H9 (cell line): ENCODE measurements at places on chromosomes 5 and 9.

- H3K27me3 ChIP-seq: no peaks in the 10 kb centered on the region
- no peak overlapping the region for H3K4me3 ChIP-seq
- no peak overlapping the region for H3K27ac ChIP-seq
- no peaks in the 10 kb centered on the region; the same call in 1 of the 2 replicates for H3K36me3 ChIP-seq
- no peak for DNase-seq
Measured at GRCh38 chr9:33110686-33111085, 34.2 kb upstream of the SMU1 start.

DNA sequence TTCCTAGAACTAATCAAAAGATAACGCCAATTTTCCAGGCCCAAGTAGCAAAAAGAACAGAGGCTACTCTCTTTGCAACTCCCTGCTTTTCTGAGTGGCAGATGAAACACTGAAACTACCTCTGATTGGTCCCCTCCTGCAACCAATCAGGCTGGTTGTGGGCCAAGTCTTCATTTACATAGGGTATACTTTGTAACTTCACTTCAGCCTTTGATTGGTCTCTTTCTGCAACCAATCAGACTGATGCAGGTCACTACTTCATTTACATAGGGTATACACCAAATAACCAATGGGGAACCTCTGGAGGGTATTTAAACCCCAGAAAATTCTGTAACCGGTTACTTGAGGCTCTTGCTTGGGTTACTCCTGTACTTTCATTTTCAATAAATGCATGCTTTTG is 289.6 kb downstream of the MED10 start:
- DNase-seq: no peak
- no peak overlapping the region for H3K27ac ChIP-seq
- H3K4me3 ChIP-seq: no peak overlapping the region
- peaks cover 1% of the 10 kb centered on the region; the same call in 1 of the 3 replicates for H3K36me3 ChIP-seq
- H3K27me3 ChIP-seq: no peaks in the 10 kb centered on the region

DNA sequence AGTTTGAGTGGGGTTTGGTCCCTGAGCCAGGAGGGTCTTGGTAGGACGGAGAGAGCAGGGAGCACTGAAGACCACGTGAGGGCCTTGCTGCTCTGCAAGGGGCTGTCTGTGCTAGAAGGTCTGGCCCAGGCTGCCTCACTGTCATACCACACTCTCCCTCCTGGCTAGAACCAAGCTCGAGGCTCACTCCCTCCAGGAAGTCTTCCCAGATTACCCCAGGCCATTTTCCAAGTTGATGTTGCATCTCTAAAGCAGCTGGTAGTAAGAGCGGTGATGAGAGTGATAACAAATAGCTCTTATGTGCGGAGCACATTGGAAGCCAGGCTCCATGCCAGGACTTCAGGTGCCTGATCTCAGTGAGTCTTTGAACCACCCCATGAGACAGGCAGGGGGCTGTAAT is 6.6 kb downstream of the MYMK start:
- no peaks in the 10 kb centered on the region for H3K4me1 ChIP-seq
- H3K27me3 ChIP-seq: no peaks in the 10 kb centered on the region
- no peak overlapping the region for H3K27ac ChIP-seq
- no peak for DNase-seq
- no peaks in the 10 kb centered on the region for H3K36me3 ChIP-seq

DNA sequence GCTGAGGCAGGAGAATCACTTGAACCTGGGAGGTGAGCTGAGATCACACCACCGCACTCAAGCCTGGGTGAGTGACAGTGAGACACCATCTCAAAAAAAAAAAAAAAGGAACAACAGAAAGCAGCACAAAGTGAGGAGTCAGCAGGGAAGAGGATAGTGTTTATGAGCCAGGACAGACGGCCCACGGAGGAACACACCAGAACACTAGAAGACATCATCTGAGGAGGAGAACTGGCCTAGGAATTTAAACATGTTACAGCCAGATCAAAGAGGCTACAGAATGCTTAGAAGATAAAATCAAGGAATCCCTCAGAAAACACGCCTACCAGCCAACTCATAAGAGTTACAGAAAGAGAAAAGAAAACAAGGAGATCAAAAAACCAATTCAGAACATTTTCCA is 12.2 kb downstream of the UBAC1 start:
- no peak for DNase-seq
- no peak overlapping the region for H3K4me3 ChIP-seq
- peaks cover 76% of the 10 kb centered on the region for H3K36me3 ChIP-seq
- H3K27me3 ChIP-seq: no peaks in the 10 kb centered on the region

DNA sequence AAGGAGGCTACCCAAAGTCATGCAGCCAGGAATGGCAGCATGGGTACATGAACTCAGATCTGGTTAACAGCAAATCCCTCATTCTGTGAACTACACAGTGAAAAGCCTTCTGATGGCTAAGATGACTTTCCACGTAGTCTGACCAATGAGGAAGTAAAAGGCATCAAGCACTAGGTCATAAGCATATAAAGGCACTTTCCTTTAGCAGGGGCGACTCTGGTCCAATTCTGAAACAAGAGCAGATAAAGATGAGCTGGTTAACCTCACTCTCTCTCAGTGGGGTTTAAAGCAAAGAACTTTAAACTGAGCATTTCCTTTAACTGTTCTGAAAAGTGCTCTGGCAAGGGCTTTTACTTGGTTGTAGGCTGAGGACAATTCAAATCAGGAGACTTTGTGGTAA is 21.1 kb downstream of the PSMB7 start:
- H3K27me3 ChIP-seq: no peaks in the 10 kb centered on the region
- no peak for DNase-seq
- no peak overlapping the region for H3K4me3 ChIP-seq
- 0 out of 2 replicates have a peak, but pooled peaks cover 5% of the 10 kb centered on the region for H3K36me3 ChIP-seq
- H3K27ac ChIP-seq: no peak overlapping the region

- no peak overlapping the region for H3K4me3 ChIP-seq
- DNase-seq: no peak
- H3K27me3 ChIP-seq: no peaks in the 10 kb centered on the region
- no peak overlapping the region for H3K27ac ChIP-seq
- no peaks in the 10 kb centered on the region for H3K4me1 ChIP-seq
- no peaks in the 10 kb centered on the region for H3K36me3 ChIP-seq
Measured at GRCh38 chr5:40490464-40491111, 189.1 kb upstream of the PTGER4 start.

DNA sequence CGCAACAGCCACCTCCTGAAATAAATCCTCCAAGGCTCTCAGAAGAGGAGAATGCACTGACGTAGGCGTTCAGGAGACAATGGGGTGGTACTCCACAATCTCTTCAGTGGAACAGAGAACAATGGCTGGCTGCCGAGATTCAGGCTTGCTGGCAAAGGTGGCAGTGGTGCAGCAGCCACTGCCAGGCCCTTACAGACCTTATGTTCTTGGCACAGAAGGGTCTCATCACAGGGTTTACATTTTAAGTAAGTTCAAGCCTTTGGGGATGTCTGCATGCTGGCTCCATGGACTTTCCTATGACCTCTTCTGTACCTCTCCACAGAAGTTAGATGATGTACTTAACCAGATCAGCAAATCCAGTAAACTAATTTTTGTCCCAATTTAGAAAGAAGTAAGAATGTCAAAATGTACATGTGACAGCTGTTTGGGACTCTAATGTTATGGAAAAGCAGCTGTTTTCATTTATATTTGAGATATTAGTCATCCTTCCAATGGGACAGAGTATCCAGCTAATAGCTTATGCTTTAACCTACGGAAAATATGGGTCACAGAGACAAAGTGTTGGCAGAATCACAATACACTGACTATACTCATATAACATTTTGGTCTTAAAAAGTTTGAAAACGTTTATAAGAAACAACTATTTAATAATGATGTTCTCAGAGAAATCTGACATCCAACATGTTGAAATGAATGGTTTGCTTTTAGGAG is 180.9 kb downstream of the MAPKAP1 start:
- H3K4me1 ChIP-seq: peaks cover 5% of the 10 kb centered on the region
- no peaks in the 10 kb centered on the region for H3K36me3 ChIP-seq
- H3K27ac ChIP-seq: no peak overlapping the region
- no peak overlapping the region for H3K4me3 ChIP-seq
- DNase-seq: no peak

DNA sequence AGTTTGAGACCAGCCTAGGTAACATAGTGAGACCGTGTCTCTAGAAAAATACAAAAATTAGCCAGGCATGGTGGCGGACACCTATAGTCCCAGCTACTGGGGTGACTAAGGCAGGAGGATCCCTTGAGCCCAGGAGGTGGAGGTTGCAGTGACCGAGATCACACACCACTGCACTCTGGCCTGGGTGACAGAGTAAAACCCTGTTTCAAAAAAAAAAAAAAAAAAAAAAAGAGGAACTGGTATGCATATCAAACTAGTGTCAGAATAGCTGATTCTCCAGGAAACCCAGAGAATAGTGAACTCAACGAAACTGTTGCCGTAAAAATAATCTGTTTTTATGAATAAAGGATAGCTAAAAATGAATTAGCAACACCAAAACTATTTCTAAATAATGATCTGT is 126.6 kb upstream of the BASP1 start:
- H3K4me3 ChIP-seq: no peak overlapping the region
- no peaks in the 10 kb centered on the region for H3K36me3 ChIP-seq
- no peak for DNase-seq

DNA sequence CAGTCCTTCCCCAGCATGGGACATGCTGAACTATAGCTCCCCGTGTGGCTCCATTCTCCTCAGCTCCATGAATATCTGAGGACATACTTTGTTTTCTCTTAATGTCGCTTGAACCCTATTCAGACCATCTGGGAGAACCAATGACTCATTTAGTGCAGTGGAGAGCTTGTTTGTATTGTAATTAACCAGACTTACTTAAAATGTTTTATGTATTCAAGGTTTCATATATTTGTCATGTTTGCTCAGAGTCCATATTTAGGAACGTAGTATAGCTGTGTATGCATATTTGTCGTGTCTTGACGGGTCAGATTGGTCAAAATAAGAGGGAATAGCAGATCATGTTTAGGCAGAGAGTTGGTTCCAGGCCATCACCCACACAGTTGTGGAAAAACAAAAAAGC is 150.1 kb upstream of the NTRK2 start:
- H3K36me3 ChIP-seq: peaks cover 25% of the 10 kb centered on the region
- H3K27me3 ChIP-seq: no peaks in the 10 kb centered on the region
- H3K4me3 ChIP-seq: no peak overlapping the region
- H3K27ac ChIP-seq: no peak overlapping the region
- no peaks in the 10 kb centered on the region for H3K4me1 ChIP-seq

- no peaks in the 10 kb centered on the region for H3K36me3 ChIP-seq
- H3K4me3 ChIP-seq: no peak overlapping the region
- H3K27me3 ChIP-seq: no peaks in the 10 kb centered on the region
- no peaks in the 10 kb centered on the region for H3K4me1 ChIP-seq
- DNase-seq: no peak
- H3K27ac ChIP-seq: no peak overlapping the region
Measured at GRCh38 chr5:103066326-103066725, 53.6 kb downstream of the GIN1 start.

DNA sequence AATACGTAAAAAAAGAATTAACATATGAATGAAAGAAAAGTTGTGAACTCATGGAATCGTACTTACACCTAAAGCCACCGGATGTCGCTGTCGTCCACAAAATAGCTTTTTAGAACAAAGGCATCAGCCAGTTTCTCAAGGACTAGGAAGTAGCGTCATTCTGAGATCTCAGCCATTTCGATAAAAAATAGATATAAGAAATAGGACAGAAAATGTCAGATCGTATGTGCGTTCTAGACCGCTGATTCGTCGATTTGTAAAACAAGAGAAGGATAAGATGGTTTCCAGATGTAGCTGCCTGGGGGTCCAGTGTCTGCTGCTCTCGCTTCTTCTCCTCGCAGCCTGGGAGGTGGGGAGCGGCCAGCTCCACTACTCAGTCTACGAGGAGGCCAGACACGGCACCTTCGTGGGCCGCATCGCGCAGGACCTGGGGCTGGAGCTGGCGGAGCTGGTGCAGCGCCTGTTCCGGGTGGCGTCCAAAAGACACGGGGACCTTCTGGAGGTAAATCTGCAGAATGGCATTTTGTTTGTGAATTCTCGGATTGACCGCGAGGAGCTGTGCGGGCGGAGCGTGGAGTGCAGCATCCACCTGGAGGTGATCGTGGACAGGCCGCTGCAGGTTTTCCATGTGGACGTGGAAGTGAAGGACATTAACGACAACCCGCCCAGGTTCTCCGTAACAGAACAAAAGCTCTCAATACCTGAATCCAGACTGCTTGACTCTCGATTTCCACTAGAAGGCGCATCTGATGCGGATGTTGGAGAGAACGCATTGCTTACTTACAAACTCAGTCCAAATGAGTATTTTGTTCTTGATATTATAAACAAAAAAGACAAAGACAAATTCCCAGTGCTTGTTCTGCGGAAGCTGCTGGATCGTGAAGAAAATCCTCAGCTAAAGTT is at the start of gene PCDHA10:
PCDHA10 (plus strand) TSS at position 126 of the 903 bp plus-strand sequence; CDS start at position 278, 152 bp downstream.
- H3K27ac ChIP-seq: no peak within 1 kb of the TSS
- DNase-seq: peak; percentile 60
- H3K36me3 ChIP-seq: peaks cover 37% of the 10 kb centered on the region
- no peaks in the 10 kb centered on the region for H3K27me3 ChIP-seq

- no peaks in the 10 kb centered on the region; the same call in 1 of the 2 replicates for H3K4me1 ChIP-seq
- no peaks in the 10 kb centered on the region; the same call in 1 of the 2 replicates for H3K36me3 ChIP-seq
- H3K27me3 ChIP-seq: no peaks in the 10 kb centered on the region
- no peak for DNase-seq
- H3K27ac ChIP-seq: no peak overlapping the region
- no peak overlapping the region for H3K4me3 ChIP-seq
Measured at GRCh38 chr9:129104051-129104450, 6.5 kb downstream of the CRAT start.

- no peak overlapping the region for H3K4me3 ChIP-seq
- H3K36me3 ChIP-seq: no peaks in the 10 kb centered on the region; the same call in 2 of the 3 replicates
- DNase-seq: no peak
- H3K27me3 ChIP-seq: no peaks in the 10 kb centered on the region
- no peak overlapping the region for H3K27ac ChIP-seq
Measured at GRCh38 chr9:20511686-20512085, 110.6 kb downstream of the MLLT3 start.

- H3K27ac ChIP-seq: no peak overlapping the region
- H3K4me1 ChIP-seq: no peaks in the 10 kb centered on the region
Measured at GRCh38 chr5:28945859-28946258, 1907.5 kb upstream of the CDH9 start.

- H3K4me1 ChIP-seq: peaks cover 3% of the 10 kb centered on the region
- H3K27ac ChIP-seq: no peak overlapping the region
- no peak overlapping the region for H3K4me3 ChIP-seq
Measured at GRCh38 chr9:125587819-125588460, 119.1 kb downstream of the MAPKAP1 start.

DNA sequence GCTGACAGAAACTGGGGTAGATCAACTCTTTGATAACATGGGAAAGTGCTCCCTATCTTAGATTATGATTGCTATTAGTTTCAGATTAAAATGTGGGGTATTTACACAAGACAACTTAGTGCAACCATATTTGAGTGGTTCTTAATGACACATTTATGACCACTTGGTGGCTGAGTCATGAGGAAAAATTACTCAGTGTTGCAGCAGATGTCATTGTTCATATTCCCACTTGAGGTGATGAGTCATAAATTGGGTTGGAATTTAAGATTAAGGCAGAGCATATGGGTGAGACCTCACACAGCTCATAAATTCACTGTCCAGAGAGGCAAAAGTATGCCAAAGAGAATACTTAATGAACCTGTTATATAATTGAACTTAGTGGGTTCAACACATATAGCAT is 408.3 kb downstream of the DMRT2 start:
- no peaks in the 10 kb centered on the region; the same call in 2 of the 3 replicates for H3K36me3 ChIP-seq
- H3K4me1 ChIP-seq: no peaks in the 10 kb centered on the region
- no peak overlapping the region for H3K27ac ChIP-seq
- no peaks in the 10 kb centered on the region for H3K27me3 ChIP-seq
- no peak overlapping the region for H3K4me3 ChIP-seq
